ENCODE measurements at places on chromosomes 3 and 15. TPM values are rescaled to one million over a fixed set of nuclear protein-coding genes. Genes with fewer than 3 reads are reported as not detected.

C3orf85 gene
- total RNA-seq: not detected

LCTL gene
- not detected for total RNA-seq

HCN4 gene
- total RNA-seq: 0.06 TPM

STRIT1 gene
- not detected for total RNA-seq

AGBL1 gene
- not detected for total RNA-seq

CEP63 gene
- total RNA-seq: 17.0 TPM

GRAMD1C gene
- total RNA-seq: 14.4 TPM

PLSCR4 gene
- 56.9 TPM for total RNA-seq

PLS1 gene
- total RNA-seq: 0.82 TPM

SLC24A5 gene
- total RNA-seq: not detected

C2CD4A gene
- 0.05 TPM for total RNA-seq

SAMD7 gene
- not detected for total RNA-seq

FMN1 gene
- total RNA-seq: 1.3 TPM

EPHB1 gene
- total RNA-seq: 11.0 TPM

IL17RE gene
- 1.3 TPM for total RNA-seq

CEP152 gene
- total RNA-seq: 3.9 TPM

LRTM1 gene
- not detected for total RNA-seq

GRM7 gene
- not detected for total RNA-seq

TMEM266 gene
- total RNA-seq: not detected

SLC51A gene
- not detected for total RNA-seq

CISH gene
- 2.5 TPM for total RNA-seq

CLDN18 gene
- total RNA-seq: not detected

GABRB3 gene
- total RNA-seq: 0.05 TPM

ZNF592 gene
- total RNA-seq: 16.7 TPM

GRIP2 gene
- 0.06 TPM for total RNA-seq

ST3GAL6 gene
- 13.2 TPM for total RNA-seq

AHSG gene
- total RNA-seq: not detected

CGNL1 gene
- 26.7 TPM for total RNA-seq

TXNRD3 gene
- total RNA-seq: 5.6 TPM

P2RY14 gene
- not detected for total RNA-seq

INSYN1 gene
- total RNA-seq: 0.05 TPM

GLDN gene
- not detected for total RNA-seq

NANOGP8 gene
- total RNA-seq: not detected

CCDC12 gene
- 39.6 TPM for total RNA-seq

PPP2R3A gene
- total RNA-seq: 15.9 TPM

CHRNA7 gene
- 4.8 TPM for total RNA-seq

THUMPD3 gene
- total RNA-seq: 16.6 TPM

RLBP1 gene
- not detected for total RNA-seq

MYH15 gene
- total RNA-seq: 0.06 TPM

MB21D2 gene
- 14.1 TPM for total RNA-seq

ELL3 gene
- 2.1 TPM for total RNA-seq

ACTRT3 gene
- total RNA-seq: 2.8 TPM

LOXL1 gene
- 35.5 TPM for total RNA-seq

TMEM207 gene
- total RNA-seq: not detected

REC114 gene
- not detected for total RNA-seq

ALG1L2 gene
- total RNA-seq: not detected

HOMER2 gene
- total RNA-seq: 15.5 TPM

XCR1 gene
- not detected for total RNA-seq

GNAT1 gene
- total RNA-seq: not detected

ESYT3 gene
- total RNA-seq: not detected

Data from glomerular endothelial cell (primary cell).